ENCODE measurements at places on chromosomes 2 and 18. TPM values are rescaled to one million over a fixed set of nuclear protein-coding genes. Genes with fewer than 3 reads are reported as not detected.
A peak's percentile ranks its signal among the peaks of the same experiment; 100 is the strongest.

- DNase-seq: no peak
These were observed 93.8 kb upstream of the FSIP2 start for GRCh38 chr2:185644828-185645227.

- peak; percentile 12 for DNase-seq
These were observed 7.6 kb downstream of the NEU4 start for GRCh38 chr2:241816431-241817121.

GRCh38 chr2:102078773-102079172, 63.8 kb upstream of the IL1R1 start:
- DNase-seq: no peak

DNA sequence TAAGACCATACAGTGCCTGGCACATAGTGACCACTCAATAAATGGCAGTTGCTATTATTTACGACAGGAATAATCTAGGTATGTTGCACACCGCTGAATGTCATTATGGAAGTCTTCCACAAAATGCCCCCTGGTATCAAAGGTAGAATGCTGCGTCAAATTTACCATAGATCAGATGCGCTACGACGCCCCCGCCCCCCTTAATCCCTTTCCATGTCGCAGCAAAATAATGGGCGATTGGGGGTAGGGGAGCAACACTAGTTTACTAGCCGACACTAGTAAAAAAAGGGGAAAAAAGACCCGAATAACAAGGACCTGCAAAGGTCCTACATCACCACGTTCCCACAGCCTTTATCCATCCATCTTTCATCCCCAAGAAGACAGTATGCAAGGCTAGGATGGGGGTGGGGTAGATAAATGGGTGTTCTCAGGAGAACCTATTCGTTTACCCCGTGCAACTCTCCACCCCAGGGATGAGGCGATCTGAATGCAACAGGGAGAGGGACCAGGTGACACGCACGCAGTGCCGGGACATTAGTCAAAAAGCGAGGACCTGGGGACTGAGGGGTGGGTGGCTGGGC, 455 bp downstream of the PREPL start:
- DNase-seq: no peak

DNA sequence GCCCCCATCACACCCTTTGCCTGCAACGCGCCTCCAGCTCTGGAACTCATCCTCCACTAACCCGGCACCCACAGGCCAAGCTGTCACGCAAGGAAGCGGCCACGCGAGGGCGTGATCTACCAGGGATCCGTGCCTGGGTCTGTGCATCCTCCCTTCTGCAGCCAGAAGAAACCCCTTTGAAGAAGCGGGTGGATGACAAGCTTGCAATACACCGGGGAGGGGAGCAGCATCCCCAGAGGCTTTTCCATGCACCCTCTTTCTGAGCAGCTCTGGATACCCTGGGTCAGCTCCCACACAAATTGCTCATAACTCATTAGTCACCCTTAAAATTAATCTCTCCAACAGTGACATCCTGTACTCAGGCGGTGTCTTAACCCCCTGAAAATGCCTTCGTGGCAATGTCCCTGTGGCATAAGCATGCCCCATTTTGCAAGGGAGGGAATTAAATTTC, 47.6 kb downstream of the PDCL3 start:
- DNase-seq: peak; percentile 75

DNA sequence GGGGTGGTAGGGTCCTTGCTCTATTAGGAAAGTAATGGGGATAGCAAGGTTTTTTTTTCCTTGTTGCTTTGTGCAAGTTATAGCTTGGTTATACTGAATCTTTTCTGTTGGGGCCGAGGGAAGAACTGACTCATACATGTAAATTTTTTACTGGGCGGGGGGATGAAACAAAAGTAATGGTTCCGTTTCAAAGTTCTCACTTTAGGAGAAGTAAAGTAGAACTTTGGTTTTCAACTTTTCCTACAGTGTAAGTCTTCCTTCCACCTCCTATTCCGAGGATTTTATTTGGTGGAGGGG, 1.1 kb downstream of the AFTPH start:
- DNase-seq: no peak

DNA sequence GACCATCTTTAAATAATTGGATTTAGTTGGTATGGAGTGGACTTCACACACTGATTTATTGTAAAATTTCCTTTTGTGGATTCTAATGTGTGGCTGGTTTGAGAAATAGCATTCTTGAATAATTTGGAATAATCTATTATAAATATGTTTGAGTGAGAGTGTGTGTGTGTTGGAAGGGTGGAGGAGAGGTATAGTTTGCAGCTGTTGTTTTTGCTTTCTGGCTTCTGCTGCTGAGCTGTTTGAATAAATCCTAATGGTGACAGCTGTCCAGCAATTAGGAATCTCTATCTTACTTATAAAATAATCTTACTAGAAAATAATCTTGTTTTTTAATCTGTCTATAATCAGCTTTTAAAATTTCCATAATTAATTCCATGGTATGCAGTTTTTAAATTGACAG, 1283.0 kb upstream of the CDH2 start:
- DNase-seq: no peak

- DNase-seq: no peak
These were observed 88.6 kb downstream of the SH3YL1 start for GRCh38 chr2:175161-175786.

DNA sequence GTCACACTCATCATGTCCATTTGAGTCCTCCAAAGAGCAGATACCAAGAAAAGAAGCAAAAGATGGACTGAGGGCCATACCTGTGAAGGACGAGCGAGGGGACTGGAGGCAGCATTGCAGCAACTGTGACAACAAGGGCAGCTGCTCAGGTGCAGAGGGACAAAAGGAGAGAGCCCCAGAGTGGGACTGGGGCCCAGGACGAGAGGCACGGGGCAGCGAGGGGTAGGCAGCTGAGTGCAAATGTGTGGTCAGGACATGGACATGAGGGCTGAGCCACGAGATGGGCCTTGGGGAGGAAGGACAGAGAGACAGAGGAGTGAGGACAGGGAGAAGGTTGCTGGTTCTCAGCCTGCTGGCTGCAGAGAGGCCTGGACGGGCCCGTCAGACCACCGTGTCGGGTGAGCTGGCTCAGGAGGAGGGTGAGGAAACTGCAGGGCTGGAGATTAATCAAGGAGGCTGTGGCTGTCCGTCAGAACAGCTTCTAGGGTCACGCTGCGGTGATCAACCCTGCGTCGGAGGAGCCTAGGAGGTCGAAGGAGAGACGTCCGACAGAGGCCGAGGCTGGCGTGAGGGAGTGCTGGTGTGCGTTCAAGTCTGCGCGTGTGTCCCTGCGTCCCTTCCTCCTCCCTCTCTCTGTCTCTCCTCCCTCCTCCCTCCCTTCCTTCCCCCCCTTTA, 206.8 kb upstream of the HDAC4 start:
- DNase-seq: no peak

GRCh38 chr18:37483984-37484819, 81.4 kb downstream of the CELF4 start:
- no peak for DNase-seq

The CSRNP3 gene
- total RNA-seq: 4.7 TPM

The SERPINB3 gene
- total RNA-seq: not detected

The TRABD2A gene
- total RNA-seq: 1.3 TPM

The SRD5A2 gene
- not detected for total RNA-seq

The COL6A3 gene
- 145 TPM for total RNA-seq

The UCN gene
- total RNA-seq: 1.2 TPM

The MDH1B gene
- total RNA-seq: 0.50 TPM

The LIMS3 gene
- 3.0 TPM for total RNA-seq

The GBX2 gene
- not detected for total RNA-seq

The RAB31 gene
- 21.2 TPM for total RNA-seq

The CRYGC gene
- not detected for total RNA-seq
